Activated CD4-positive, alpha-beta T cell treated with anti-CD3 and anti-CD28 coated beads, Interleukin-2, Interleukin-6, amounts not matched to agents 100 ng/mL and 50 ng/mL, durations not matched to agents 16 hours and 8 hours (primary cell): ENCODE measurements at places on chromosomes 2 and 18.

DNA sequence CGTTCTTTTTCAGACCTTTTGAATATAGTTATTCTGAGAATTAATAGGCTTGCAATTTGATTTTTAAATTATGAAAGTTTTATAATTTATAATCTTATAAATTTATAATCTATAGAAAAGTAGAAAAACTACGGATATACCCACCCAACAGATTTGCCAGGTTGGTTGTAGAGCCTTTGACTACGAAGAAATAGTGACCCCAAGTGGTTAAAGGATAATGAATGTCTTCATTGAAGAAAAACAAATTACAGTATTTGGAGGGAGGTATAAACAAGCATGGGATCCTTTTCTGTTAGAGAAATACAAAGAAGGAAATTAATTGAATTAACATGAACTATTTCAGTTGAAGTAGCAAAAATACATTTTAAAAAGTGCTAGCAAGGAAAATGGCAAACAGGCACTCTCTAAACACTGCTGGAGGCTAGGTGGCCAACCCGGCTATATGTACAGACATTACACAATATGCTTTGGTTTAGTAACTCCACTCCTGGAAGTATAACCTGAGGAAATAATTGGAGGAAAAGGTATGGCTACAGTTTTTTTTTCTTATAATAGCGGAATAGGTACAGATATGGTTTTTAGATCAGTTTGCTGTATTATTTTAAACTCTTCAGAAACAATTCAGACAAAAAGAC is 110.9 kb downstream of the MIB1 start:
- no peak for DNase-seq

GRCh38 chr2:175363699-175364098 is 182.2 kb upstream of the ATP5MC3 start:
- DNase-seq: no peak

DNA sequence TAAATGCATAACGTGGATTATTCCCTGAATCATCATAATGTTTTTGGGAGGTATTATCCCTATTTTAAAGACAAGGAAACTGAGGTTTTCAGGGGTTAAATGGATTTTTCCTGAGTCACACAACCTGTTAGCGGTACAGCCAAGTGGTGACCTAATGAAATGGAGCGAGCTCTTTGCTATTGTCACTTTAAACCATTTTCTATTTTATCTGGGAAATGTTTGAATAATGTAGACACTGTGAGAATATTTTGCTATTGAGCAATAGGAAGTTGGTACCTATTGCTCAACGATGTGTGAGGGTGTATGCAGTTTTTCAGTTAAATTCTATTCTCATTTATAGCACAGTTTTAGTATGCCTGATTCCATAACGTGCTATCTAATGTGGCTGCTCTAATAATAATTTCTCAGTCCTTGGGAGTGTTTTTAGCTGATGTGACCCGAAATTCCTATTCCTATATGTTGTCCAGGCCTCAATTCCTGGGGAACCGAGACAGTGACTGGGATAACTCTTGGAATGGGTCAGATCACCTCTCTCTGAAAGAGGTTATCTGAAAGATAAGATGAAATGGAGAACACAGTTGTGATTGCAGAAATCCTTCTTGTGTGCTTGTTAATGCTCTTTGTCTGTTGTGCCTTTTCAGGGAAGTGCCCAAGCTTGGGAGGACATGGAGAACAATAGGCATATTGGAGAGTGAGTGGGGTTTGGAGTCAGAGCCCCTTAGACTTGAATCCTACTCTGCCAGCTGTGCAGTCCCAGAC is 38.4 kb downstream of the ABCB11 start:
- DNase-seq: no peak

GRCh38 chr2:98643496-98644100 is 35.2 kb downstream of the UNC50 start:
- no peak for DNase-seq

DNA sequence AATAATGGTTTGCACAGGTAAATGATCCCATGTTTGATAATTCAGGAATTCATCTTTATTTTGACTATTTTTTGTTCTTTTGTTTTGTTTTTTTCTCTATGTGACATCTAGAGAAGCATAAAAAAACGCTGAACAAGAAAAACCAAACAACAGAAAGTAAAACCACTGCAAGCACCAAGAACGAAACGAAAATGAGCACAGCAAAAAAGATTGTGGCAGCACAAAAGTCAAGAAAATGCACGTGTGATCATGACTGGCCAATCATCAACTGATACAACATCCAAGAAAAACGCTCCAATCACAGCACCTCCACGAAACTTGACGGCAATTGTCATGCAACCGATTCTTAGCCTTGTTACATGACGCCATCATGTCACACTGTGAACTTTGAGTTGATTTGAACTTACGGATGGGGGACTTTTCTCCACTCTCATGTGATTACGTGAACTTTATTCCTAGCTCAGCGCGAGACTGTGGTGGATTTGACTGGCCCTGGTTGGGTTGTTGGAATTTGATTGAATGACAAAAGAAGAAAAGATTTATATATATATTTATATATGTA is 318.7 kb downstream of the CELF4 start:
- DNase-seq: no peak

DNA sequence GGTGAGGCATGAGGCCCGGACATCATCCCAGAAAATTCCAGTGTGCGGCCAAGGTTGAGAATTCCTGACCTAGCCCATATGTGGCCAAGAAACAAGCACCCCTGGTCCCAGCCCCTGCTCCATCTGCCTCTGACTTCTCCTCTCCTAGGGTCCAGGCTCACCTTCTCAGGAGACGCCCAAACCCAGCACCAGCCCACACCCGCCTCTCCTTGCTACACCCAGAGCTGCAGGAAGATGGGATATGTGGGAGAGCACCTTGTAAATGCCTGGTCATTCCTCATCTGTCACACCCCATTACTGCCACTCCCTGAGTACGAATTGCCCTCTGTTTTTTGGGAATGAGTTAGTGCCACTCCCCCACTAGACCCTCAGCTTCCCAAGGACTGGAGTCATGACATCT is 7.3 kb upstream of the ATP6V1B1 start:
- no peak for DNase-seq

GRCh38 chr2:21181957-21182356 is 58.2 kb downstream of the TDRD15 start:
- no peak for DNase-seq

DNA sequence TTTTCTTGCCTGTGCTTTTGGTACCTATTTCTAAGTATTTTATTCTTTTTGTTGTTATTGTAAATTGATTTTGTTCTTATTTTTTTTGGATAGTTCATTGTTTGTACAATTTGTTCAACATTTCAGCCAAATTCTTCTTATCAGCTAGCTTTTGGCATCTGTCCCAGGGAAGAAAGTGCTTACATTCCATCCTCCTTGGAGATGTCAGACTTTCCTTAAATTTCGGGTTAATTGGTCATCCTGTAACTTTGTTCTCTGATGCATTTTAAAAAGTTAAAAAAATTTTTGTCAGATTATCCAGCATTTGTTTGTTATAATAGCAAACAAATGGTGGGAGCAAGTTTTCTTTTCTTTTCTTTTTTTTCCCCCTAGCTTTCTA is 60.3 kb downstream of the PTH2R start:
- no peak for DNase-seq

GRCh38 chr2:215729985-215730620 is 283.2 kb downstream of the MREG start:
- DNase-seq: no peak

- no peak for DNase-seq
These were observed 785.0 kb downstream of the NR4A2 start for GRCh38 chr2:155547571-155547970.

DNA sequence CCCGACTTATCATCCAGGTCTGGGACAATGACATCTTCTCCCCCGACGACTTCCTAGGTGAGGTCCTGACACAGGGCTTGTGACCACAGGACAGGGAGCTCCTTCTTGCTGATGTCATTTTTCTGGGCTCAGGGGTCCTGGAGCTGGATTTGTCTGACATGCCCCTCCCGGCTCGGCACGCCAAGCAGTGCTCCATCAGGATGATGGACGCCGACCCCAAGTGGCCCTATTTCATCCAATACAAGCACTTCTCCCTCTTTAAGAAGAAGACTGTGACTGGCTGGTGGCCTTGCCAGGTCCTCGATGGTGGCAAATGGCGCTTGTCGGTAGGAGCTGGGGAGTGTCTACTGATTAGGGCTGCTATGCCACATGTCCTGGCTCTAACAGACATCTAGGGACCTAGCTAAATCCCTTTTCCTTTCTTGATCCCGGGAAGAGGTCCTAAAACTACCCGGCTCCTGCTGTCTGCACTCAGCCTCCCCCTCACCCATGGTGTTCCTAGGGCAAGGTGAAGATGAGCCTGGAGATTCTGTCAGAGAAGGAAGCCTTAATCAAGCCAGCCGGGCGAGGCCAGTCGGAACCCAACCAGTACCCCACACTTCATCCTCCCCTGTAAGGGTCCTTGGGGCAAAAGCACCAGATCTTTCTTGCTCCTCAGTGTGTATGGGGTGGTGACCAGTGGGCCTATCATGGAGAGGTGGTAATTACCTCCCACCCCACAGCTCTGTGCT is 36.7 kb downstream of the LMAN2L start:
- DNase-seq: no peak

- DNase-seq: no peak
These were observed 142.5 kb upstream of the L3MBTL4 start for GRCh38 chr18:6557057-6557769.

DNA sequence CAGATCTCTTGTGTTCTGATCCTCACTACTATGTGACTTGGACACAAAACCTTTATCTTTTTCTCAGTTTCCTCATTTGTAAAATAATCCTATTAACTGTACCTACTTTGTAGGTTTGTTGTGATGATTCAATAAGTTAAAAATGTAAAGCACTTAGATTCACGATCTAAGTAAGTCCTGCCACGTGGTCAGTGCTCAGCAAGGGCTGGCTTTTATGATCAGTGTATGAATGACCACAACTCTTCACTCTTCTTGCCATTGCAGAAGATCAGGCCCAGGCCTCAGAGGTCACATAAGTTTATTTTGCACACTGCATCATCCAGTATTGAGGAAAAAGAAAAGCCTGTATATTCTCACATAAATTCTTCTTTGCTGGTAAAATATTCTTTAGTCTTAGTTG is 1192.5 kb upstream of the ACVR2A start:
- no peak for DNase-seq

- no peak for DNase-seq
These were observed 101.5 kb upstream of the GALNT5 start for GRCh38 chr2:157155992-157156391.

DNA sequence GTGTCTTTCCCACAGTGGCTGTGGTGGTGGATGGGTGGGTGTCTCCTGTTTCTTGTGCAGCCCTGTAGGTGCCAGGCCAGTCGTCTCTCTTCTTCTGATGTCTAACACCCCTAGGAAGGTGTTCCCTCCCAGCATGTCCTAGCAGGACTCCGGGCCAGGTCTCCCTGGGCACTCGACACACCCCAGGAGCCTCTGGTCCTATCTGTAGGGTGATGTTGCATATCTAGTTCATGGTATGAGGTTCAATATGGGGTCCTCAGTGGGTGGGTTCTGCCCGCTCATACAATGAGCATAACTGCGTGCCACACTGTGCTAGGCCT is 14.4 kb downstream of the NGEF start:
- DNase-seq: no peak

GRCh38 chr2:81505586-81505985 is 1201.0 kb upstream of the LRRTM1 start:
- DNase-seq: no peak

- DNase-seq: no peak
These were observed 154.1 kb downstream of the SH3BP4 start for GRCh38 chr2:235105821-235106359.

- DNase-seq: no peak
These were observed 29.5 kb upstream of the SMAD7 start for GRCh38 chr18:48979944-48980890.

GRCh38 chr2:160222546-160223283 is 22.6 kb upstream of the ITGB6 start:
- DNase-seq: peak; percentile 20
